Foreskin keratinocyte (primary cell): ENCODE measurements at places on chromosomes 2 and 18. TPM values are rescaled to one million over a fixed set of nuclear protein-coding genes. Genes with fewer than 3 reads are reported as not detected.
A peak's percentile ranks its signal among the peaks of the same experiment; 100 is the strongest.

GRCh38 chr2:134109246-134109645 lies 144.6 kb upstream of the MGAT5 start:
- no peak for DNase-seq

- no peak for DNase-seq
Observed at GRCh38 chr2:3460831-3461800, 58.2 kb downstream of the ADI1 start.

- no peak for DNase-seq
Observed at GRCh38 chr18:55275039-55275901, 312.7 kb downstream of the TCF4 start.

- peak; percentile 26 for DNase-seq
Observed at GRCh38 chr2:56681659-56682396, 498.0 kb downstream of the CCDC85A start.

DNA sequence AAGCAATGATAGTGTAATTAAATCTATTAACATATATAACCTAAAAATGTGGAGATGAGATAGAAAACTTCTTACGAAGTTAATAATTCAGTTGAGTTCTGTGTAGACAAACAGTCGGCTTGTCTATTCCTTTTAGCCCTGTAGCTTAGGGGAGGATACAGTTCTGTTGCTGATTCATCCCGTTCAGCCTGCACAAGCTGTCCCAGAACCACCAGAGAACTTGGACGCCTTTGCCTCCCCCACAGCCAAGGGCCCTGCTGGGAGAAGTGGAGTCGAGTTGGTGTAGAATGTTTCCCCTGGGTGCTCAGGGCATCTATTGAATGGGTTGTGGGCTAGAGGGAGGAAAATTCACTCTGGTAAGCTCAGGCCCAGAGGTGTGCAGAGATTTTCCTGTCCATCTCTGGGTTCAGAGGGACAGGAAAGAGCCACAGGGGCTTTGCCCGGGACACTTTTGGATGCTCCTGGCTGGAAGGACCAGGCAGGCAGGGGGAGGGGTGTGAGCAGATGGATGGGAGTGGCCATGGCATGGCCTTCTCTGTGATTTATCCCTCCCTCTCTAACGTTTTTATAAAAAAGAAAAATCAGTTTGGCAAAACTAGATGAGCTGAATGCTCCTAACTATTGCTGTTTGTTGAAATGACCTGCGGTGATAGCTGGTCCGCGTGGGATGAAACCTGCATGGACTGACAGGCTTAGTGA lies 42.8 kb upstream of the GALR1 start:
- DNase-seq: no peak

GRCh38 chr2:148957023-148957422 lies 81.5 kb upstream of the LYPD6B start:
- no peak for DNase-seq

DNA sequence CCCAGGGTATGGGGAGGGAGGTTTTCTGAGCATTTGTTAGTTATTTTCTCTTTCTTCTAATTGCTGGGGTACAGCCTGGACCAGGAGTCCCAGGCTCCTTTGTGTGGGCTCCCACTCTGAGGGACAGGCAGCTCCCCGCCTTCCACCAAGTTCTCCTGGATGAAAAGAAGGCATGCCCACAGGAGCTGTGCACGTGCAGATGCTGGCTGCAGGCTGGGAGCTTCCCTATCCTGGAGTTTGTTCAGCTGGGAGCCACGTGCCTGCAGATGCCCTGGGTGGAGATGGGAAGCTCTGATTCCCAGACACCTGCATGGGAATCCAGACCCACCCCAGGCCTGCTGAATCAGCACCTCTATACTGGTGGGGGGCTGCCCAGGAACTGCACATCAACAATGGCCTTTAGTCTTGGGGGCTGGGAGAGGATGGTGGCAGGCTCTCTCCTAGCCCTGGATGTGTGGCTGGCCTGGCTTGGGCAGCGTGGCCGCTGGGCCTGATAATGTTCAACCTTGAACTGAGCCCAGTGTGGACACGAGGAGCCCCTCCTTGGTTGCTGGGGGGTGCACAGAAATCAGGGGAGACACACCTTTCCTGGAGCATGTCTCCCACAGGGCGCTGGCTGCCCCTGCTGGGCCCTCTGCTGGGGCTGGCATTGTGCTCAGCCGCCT lies 233.6 kb upstream of the HS6ST1 start:
- DNase-seq: no peak

- peak; percentile 59 for DNase-seq
Observed at GRCh38 chr2:204900910-204901309, 355.6 kb downstream of the PARD3B start.

- DNase-seq: no peak
Observed at GRCh38 chr2:202178346-202178958, 59.9 kb downstream of the SUMO1 start.

DNA sequence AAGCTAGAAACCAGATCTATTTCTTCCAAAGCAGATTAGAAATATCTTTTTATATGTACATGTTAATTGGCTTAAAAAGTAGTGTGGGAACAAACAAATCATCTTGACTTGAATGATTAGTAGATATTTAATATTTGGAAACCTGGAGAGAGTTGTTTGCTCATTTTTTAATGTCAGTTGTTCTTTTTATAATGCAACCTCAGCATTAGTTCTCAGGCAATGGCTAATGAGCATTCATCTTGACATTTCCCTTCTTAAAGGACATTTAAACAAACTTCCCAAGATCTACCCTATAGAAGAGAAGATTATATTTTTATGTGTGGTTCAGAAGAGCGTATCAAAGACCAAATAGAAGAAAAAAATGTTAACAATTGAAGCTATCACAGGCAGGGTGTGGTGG lies 334.0 kb downstream of the CTNNA2 start:
- DNase-seq: no peak

DNA sequence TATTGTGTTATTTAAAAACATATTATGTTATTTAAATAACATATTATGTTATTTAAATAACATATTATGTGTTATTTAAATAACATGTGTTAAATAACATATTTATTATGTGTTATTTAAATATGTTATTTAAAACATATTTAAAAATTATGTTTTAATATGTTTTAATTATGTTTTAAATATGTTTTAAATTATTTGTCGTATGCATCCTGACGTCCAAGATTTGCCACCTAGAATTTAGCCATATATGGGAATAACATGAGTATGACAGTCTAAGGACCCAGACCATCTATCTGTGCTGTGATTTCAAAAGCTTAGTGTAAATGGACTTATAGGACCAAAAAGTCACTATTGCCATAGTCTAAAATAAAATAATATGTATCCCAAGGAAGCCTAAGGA lies 484.3 kb upstream of the KLHL29 start:
- DNase-seq: no peak

TSPYL6 gene
- polyA plus RNA-seq: not detected in 2 replicates

ASXL2 gene
- polyA plus RNA-seq: 1.4 and 1.9 TPM in 2 replicates

DYNAP gene
- not detected in 2 replicates for polyA plus RNA-seq

SLC4A5 gene
- polyA plus RNA-seq: 0.04 and 0.14 TPM in 2 replicates

CELF4 gene
- polyA plus RNA-seq: not detected in 2 replicates

ITGB6 gene
- 13.9 and 31.2 TPM in 2 replicates for polyA plus RNA-seq
